ENCODE measurements at places on chromosomes 5 and 9. TPM values are rescaled to one million over a fixed set of nuclear protein-coding genes. Genes with fewer than 3 reads are reported as not detected.

Gene CATSPER3
- polyA plus RNA-seq = not detected

Gene GABRA6
- not detected for polyA plus RNA-seq

Gene IL5
- not detected for polyA plus RNA-seq

Gene SLC28A3
- polyA plus RNA-seq = not detected

Gene DBH
- polyA plus RNA-seq = not detected

Gene PAPPA
- polyA plus RNA-seq = 0.04 TPM

Gene KLF4
- polyA plus RNA-seq = 0.13 TPM

Gene AP3B1
- 23.0 TPM for polyA plus RNA-seq

Gene ACSL6
- polyA plus RNA-seq = 0.11 TPM

Gene ARHGEF39
- 0.64 TPM for polyA plus RNA-seq

Gene SPATA31A1
- not detected for polyA plus RNA-seq

Gene MUSK
- polyA plus RNA-seq = not detected

Data from IgD-negative memory B cell (primary cell).